Type B pancreatic cell (in vitro differentiated cells): ENCODE measurements at places on chromosomes 3 and 15.

DNA sequence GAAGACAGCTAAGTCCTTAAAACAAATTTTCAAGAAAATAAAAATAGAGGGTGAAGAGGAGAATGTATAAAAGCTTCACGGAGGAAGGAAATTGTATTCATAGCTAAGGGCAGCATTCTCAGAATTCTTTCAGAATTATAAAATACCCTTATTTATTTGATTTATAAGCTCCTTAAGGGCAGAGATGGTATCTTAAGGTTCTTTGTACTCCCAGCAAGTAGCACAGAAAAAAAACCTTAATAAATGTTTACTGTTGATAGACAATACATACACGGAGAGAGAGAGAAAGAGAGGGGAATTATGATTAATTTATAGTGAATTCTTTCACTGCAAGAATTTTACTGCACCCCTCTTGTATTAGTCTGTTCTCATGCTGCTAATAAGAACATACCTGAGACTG, 375.6 kb upstream of the CCDC54 start:
- no peak for DNase-seq

GRCh38 chr15:73781038-73781925, 28.1 kb upstream of the INSYN1 start:
- no peak for DNase-seq

- DNase-seq, result no peak
These were observed 40.5 kb upstream of the CDV3 start for GRCh38 chr3:133532951-133533350.

DNA sequence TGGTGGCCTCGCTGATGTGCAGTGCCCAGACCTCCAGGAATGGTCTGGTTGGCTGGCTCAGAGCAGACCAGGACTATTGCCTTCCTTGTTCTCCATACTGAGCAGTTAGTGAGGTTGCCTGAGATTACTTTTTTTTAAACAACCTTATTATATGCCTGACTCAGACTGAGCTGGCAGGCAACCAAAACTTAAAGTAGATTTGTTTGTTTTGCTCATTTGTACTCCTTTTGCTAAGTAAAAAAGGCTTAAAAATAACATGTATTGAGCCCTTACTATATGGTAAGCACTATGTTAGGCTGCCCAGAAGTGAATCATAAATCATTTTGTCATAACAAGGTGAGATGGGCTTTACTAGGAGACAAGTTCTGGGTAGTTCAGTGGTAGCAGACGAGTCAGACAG, 92.4 kb downstream of the GHSR start:
- DNase-seq, result no peak

DNA sequence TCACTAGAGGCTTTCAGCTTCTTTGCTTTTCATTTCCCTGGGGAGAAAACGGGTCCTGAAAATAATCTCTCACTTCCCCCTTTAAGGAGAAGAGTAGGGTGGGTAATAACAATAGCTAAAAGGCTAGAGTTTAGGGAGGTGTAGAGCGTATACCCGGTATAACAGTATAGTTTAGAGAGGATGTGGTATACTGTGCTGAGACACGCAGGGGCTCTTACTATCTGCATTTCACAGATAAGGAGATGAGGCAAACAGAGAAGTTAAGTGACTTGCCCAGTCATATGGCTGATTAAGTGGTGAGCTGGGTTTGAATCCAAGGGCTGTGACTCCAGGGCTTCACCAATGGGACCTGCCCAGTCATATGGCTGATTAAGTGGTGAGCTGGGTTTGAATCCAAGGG, 15.0 kb upstream of the KCNMB3 start:
- DNase-seq, result no peak

DNA sequence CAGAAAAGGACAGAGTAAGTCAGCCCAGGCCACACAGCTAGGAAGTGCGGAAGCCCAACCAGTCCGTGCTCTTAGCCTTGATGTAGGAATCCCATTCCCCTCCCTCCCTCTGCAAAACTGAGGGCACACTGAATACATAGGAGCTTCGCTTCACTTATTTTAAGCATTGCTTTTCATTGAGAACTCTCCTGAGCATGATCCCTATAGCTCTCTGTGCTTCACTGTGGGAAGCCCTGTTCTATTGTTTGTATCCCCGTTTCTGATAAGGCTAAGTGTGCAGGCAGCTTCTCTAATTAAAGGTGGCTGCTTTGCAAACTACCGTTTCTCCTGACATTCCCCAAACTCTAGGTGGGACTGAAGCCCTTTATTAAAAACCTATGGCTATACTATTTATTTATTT, 29.9 kb downstream of the IL5RA start:
- DNase-seq, result no peak

DNA sequence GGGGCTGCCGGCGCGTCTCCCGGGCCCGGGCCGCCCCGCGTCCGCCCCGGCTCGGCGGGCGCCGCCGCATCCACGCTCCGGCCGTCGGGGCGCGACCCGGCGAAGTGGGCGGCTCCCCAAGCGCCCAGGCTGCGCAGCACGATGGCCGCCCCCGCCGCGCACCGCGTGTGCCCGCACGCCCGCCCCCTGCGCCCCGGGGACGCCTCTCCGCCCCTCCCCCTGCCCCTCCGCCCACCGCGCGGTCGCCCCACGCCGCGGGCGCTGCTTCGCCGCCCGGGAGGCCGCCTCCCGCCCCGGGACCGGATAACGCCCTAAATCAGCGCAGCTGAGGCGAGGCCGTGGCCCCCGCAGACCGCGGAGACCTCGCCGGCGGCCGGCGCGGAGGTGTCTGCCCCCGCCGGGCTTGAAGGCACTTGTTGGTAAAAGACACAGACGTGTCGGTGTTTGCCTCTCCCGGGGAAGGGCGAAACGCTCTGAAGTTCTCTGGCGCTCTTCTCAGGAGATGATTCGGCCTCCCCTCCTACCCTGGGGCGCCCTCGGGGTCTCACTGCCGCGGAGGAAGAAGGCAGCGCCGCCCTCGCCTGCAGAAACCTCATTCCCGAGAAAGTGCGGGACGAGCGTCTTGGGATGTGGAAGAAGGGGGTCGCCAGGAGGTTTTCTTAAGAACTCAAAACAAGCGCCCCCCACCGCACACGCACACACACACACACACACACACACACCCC, at the start of gene BNC1:
BNC1 (minus strand) TSS at position 106 of the 725 bp plus-strand sequence; CDS start at position 70, 36 bp downstream.
- no peak for DNase-seq

DNA sequence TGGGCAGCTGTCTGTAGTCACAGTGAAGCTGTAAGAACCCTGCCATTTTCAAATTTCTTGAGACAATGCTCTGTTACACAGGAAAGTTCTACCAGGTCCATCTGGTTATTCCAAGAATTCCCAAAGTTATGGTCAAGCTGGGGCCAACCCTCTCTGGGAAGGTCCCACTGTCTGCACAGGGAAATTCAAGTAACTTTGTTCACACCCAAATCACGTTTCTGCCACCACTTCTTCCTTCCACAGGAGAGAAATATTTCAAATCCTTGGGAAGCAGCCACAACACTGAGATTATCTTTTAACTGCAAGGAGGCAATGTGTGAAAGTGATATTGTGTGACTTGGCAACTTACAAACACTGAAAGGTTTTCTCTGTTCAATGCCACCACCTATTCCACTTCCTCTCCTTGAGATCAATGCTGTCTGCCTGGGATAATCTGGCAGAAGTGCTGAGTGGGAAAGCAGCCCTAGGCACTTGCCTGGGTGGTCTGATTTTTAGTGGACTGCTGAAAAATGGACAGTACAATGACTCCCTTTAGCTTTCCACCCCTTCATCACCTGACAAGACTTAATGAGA, 5.6 kb downstream of the SCAMP2 start:
- no peak for DNase-seq
